Caudate nucleus (tissue), 63 donors: ENCODE measurements at places on chromosomes 12 and 14.

DNA sequence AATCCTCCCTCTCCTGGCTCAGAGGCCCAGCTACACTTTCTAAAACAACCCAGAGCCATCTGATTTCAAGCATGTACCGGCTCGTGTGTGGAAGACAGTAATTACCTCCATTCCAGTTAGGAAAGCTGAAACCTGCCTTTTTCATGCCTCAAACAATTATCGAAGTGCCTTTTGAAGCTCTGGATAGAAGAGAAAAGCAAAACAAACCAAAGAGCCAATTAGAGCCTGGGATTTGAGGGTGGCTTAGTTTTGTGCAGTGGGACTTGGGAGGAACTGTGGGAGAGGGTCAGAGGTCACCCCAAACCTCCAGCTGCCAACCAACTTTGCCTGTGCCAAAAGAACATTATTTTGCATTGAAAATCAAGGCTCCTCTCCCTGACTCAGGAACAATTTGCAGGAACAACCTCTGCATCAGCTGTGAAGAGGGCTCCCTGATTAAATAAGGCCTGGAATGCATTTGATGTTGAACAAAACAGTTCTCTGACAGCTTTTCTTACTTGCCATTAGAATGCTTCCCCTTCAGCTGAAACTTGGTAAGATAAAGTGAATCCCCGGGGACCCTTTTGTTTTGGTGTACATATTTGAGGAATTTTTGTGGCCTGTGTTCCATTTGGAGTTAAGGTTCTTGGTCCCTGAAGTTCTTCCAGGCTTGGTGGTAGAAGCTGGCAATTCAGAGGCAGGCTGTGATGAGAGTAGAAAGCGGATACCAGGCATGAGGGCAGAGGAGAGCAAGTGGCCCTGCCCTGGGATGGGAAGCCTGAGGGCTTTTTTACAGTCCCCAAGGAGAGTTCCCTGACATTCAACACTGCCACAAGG, 270.1 kb downstream of the ZFP36L1 start:
- no peak for DNase-seq

DNA sequence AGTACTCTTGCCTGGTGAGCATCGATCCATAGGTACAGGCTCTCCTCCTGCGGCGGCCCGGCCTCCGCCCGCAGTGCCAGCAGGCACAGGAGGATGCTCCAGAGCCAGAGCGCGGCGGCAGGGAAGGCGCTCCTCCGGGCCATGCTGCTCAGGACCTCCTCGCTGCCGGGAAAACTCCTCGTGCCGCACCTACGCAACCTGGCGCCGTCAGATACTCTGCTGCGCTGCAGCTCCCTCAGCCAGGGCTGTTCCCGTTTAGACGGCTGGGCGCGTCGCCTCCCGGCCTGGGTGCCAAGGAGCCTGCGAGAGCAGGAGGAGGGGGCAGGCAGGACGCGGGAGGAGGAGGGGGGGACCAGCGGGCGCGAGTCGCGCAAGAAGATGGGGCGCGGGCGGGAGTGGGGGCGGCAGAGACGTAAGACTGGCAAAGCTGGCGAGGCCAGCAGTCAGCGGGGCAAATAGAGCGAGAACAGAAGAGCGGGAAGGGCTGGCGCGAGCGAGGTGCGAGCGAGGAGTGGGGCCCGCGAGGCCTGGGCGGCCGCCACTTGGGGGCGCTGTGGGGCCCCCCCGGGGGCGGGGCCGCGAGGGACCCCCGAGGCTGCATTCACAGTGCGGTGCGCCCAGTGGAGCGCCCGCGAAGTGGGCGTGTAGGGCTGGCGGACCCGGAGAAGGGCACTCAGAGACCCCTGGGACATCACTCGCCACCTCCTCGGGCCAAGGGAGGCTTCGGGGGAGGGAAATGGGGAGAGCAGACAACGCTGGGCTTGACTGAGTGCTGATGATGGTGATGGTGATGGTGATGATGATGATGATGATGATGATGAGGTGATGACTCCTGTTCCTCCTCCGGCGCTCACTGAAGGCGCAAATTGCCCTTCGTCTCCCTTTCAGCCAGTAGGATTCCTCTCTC, at the start of gene WIF1:
WIF1 (minus strand) TSS at position 257 of the 907 bp plus-strand sequence; CDS start at position 143, 114 bp downstream.
- DNase-seq = peak; percentile 24

DNA sequence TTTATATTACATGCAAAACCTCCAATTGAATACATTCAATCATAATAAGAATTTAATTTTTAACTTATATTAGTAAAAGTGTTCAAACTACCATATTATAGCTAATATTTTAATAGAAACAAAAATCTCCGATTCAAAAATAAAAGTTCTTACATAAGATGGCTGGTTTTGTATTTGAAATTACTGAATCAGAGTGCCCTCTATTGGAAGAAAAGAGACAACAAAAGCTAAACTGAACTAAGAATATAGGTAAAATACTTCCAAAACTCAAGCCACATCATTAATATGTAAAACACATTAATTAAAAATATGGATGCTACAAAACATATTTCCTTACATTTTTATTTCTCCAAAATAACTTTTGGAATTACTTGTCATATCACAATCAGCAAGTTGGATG, 120.3 kb downstream of the GARIN6 start:
- DNase-seq = no peak

- no peak for DNase-seq
These were observed 30.6 kb upstream of the MSI1 start for GRCh38 chr12:120399531-120399930.

DNA sequence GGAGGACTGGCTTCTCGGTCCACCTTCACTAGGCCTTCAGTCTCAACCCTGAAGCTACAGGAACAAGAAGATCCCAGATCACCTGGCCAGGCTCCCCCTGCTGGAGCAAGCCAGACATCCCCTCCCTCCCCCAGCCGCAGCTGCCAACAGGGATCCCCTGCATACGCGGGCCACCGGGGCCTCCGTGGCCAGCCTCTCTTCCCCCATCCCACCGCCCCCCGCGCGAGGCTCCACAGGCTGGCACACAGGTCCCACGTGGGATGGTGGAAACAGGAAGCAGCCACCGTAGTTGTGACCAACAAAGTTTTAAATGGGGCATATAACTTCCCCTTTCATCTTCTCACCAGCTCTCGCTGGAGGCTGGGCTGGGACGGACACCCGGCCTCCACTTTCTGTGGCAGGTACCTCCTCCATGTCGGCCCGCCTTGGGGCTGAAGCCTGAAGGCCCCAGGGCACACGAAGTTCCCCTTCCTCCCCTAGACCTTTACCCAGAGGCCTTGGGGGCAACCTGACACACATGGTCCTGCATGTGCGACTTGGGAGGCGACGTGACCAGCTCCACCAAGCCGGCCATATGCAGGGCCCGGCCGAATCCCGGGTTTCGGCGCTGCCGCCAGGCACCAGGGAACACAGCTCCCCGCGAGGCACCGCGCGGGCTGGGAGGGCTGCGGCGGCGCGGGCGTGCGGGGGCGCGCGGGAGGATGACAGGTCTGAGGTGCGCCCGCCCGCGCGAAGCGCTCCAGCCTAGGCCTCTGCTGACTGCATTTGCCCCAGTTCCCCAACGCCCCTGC, 44.4 kb upstream of the PNMA1 start:
- DNase-seq = no peak

GRCh38 chr12:48794870-48795269, 6.0 kb upstream of the ADCY6 start:
- no peak for DNase-seq

DNA sequence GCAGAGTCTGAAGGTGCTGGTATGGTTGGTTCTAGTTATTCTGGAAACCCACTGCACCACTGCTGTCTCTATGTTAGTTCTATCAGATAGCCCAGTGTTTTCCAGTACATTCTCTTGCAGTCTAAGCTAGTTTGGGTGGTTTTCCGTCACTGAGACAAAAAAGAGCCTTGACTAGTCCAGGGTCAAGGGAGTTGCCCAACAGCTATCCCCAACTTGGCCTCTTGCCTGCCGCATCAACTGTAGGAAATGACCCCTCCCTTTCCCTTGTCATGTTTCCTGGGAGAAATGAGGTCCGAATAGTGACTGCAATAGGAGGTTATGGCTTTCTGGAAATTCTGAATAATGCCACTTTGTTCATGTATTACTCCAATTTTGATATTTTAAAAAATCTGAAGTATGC, 160.4 kb downstream of the EFCAB11 start:
- DNase-seq = no peak

GRCh38 chr12:65666876-65667275, 157.4 kb upstream of the HMGA2 start:
- DNase-seq = no peak

GRCh38 chr14:91138511-91139359, 24.9 kb downstream of the DGLUCY start:
- DNase-seq = no peak

GRCh38 chr12:47035484-47035883, 43.9 kb upstream of the PCED1B start:
- DNase-seq = no peak

GRCh38 chr14:51540364-51540763, 111.3 kb upstream of the FRMD6 start:
- no peak for DNase-seq

GRCh38 chr12:45986641-45987339, 3.6 kb downstream of the SCAF11 start:
- no peak for DNase-seq

DNA sequence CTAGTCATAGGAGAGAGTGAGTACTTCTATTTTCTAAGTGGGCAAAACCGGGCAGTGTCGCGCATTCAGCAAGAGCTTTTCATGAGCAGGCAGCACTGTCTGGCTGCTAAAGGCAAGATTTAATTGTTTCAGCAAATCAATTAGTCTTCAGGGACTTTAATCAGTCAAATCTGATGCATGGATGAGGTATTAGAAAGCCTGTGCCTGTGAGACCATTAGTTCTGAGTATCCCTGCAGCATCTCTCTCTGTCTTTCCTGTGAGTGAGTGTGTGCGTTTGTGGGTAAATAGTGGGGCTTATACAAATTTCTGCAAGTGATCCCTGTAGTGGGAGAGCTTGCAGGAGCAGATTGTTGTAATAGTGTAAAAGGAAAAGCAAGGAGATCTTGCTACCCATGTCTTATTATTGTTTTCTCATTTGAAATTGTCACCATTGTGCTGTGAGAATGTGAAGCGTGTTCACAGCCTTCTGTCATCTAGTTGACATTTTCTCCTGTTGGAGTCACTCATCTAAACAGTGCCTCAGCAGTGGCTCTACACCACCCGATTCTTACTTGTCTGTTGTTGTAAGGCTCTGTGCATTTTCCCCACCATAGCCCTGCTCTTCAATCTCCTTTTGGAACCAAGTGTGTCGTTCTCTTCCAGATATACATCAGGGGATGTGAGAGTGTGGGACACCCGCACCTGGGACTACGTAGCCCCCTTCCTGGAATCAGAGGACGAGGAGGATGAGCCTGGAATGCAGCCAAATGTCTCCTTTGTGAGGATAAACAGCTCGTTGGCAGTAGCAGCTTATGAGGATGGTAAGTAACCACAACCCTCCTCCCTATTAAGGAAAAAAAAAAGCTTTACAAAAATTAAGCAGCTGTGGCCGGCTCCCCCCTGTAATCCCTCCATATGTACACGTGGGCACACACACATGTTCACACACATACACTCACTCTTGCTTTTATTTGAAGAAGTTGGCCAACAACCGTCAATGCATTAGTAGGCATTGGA, 53.6 kb downstream of the FBXW8 start:
- no peak for DNase-seq

GRCh38 chr12:115132905-115133304, 448.9 kb upstream of the TBX3 start:
- DNase-seq = no peak

- no peak for DNase-seq
These were observed 50.5 kb downstream of the METTL25 start for GRCh38 chr12:82408844-82409243.

GRCh38 chr14:68978172-68978911, 760 bp downstream of the ACTN1 start:
- no peak for DNase-seq

DNA sequence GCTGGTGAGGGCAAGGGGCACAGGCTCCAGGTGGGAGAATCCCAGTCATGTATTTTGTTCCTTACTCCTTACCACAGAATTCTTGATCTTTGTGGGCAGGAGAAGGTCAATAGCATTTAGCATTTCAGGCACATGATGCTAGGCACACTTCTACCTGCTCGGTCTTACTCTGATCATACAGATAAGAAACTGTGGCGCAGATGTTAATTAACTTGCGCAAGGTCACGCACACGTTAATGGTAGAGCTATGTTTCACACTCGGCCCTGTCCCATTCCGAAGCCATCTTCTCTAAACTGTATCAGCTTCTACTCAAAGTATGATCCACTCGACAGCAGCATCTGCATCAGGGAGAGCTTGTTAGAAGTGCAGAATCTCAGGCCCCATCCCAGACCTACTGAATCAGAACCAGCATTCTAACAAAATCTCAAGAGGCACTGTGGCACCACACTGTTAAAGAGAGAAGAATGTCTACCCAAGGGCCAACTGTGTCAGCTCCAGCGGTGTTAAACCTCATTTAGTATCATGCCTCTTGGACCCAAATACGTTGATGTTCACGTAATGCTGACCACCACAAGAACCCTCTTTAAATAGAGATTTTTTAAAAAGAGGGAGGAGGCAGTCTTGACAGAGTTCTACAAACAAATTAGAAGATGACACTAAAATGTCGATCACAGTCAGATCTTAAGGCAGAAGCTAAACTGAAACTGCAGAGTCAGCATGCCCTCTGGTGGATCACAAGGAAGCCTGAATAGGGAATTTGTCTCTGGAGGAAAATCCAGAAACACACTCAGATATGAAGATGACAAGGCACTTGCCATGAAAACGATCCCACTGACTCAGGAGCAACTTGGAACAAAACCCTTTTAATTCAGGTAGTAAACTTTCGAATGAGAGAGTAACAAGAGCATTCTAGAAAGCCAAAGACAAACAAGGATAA, 7.3 kb downstream of the STXBP6 start:
- no peak for DNase-seq

GRCh38 chr14:90491221-90491885, 94.5 kb downstream of the CALM1 start:
- DNase-seq = peak; percentile 82

GRCh38 chr12:99392091-99392850, 255.3 kb upstream of the GARIN6 start:
- no peak for DNase-seq

DNA sequence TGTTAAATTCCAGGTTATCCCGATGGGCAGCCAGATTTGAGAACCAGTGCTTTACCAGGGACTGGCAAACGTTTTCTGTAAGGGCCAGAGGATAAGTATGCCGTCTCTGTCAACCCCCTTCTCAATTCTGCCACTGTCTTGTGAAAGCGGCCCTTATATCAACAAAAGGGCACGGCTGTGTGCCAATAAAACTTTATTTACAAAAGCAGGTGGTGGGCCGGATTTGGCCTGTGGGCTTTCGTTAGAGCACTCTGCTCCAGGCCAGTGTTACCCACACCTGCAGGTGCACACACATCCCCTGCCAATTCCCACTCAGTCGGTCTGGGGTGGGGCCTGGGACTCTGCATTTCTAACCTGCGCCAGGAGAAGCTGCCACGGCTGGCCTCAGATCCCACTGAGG, 111.2 kb downstream of the RFLNA start:
- no peak for DNase-seq

GRCh38 chr12:34244608-34245007, 222.3 kb downstream of the ALG10 start:
- no peak for DNase-seq
